GM12878 (cell line): ENCODE measurements at places on chromosomes 5 and 9. TPM values are rescaled to one million over a fixed set of nuclear protein-coding genes. Genes with fewer than 3 reads are reported as not detected.

DNA sequence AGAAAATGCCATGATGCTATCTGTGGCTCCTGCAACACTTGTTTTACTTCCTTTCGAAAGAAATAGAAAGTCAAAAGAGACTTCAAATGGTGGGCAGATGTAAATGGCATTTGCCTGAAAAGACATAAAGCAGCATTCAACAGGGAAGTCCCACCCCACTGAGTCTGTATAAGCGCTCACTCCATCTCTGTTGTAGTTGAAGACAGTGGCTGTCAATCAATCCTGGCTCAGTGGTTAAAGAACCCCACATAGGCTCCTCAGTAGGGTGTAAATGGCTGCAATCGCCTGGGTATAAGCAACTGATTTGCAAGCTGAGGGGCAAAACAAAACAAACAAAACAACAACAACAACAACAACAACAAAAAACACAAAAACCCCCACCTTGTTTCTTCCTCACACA lies 158.7 kb downstream of the EFNA5 start:
- no peak for DNase-seq

GRCh38 chr9:117116084-117116483 lies 298.8 kb downstream of the ASTN2 start:
- DNase-seq = peak; percentile 33

- no peak for DNase-seq
These were observed 63.2 kb upstream of the RPS23 start for GRCh38 chr5:82341325-82341724.

- DNase-seq = no peak
These were observed 255.2 kb downstream of the AUH start for GRCh38 chr9:91106415-91107081.

DNA sequence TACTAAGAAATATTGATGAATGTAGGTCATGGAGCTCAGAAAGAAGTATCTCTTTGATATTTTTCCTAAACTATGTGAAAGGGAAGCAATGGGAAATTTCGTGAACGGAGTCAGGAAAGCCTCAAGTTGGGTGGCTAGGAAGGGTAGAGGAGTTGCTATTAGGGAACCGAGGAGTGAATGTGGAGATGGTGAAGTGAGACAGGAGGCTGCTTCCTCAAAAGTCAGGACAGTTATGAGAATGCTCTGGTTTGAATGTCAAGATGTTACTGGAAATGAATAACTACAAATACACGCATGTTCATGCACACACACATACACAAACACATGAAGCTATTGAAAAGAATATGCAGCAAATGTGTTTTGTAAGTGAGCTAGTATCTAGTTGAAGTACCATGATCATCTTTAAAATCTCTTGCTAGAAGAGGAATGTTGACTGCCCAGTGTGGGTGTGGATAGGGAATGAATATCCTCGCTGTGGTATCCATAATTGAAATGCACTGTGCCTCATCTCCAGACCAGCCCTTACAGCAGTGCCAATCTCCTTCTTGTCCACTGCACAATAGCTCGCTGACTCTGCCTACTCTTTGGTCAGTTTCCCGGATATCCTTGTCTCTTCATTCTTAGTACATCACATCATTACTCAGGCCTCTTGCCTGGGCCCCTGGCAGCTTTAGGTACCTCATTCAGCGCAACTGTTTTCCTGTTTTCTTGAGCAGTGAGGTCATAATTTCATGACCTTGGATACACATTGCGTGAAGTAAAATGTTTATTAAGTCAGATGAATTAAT lies 21.9 kb upstream of the PDCD1LG2 start:
- DNase-seq = no peak

The MYORG gene
- total RNA-seq = 0.21 and 0.36 TPM in 2 replicates

DNA sequence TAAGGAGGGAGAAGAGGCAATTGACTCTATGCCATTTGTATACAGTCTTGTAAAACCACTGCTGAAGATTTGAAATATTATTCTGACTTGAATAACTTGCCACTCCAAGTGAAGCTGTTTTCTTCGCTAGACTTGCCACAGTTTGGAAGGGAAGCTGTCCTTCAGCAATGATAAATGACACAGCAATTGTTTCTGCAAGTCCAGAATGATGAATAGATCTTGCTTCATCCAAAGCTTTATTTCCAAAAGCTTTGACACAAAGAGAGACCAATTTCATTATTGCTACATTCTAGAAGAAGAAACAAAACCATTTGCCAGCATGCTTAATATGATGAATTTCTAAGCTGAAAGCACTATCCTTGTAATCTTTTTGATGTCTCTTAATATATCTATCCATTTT lies 73.7 kb downstream of the ZNF366 start:
- no peak for DNase-seq

The TRPM6 gene
- 0.05 and 0.24 TPM in 2 replicates for total RNA-seq

The PRLR gene
- total RNA-seq = 0.64 and 0.88 TPM in 2 replicates

GRCh38 chr5:98415663-98416062 lies 357.8 kb upstream of the RGMB start:
- DNase-seq = no peak

DNA sequence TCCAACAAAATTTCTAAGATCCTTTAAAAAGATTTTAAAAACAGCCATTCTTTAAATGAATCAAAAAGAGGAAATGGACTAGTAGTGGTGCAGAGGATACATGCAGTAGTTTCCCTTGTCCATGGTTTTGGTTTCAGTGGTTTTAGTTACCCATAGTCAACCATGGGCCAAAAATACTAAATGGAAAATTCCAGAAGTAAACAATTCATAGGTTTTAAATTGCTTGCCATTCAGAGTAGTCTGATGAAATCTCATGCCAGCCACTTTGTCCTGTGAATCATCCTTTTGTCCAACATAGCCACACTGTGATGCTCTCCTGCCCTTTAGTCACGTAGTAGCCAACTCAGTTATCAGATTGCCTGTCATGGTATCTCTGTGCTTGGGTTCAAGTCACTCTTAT lies 286.1 kb downstream of the ANXA1 start:
- DNase-seq = no peak

- DNase-seq = no peak
These were observed 726.0 kb downstream of the DNAH5 start for GRCh38 chr5:13218518-13218917.

DNA sequence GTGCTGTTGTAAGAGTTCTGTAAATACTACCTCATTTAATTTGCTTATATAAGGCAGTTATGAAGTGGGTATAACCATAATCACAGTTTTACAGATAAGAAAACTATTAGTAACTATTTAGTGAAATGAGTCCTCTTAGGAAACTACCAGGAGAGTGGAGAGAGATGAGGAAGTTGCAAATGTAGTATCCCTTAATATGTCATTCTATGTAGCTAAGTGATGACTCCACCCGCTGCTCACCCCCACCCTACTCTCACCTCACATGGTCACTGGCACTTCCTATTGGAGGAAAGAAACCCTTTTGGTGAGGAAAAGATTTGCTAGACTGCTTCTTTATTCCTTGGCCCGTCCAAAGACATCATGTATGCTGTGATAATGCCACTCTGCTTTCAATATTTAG lies 241.8 kb upstream of the SLC24A2 start:
- no peak for DNase-seq

The SLC6A19 gene
- total RNA-seq = 0.03 TPM in 1 of 2 replicates, not detected in the other

DNA sequence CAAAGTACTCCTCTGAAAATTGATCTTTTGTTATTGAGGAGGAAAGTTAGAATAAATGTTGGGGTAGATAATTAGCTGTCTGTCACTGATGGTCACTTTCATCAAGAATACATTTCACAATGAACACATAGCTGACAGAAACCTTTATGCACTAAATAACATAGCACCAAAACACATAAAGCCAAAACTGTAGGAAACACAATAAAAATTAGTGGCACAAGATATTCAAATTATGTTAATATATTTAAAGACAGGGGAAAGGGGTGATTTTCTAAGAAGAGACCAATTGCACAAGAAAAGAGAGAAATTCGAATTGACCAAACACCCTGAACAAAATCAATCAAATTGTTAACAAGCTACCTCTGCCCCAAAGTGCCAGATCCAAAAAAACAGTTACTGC lies 89.7 kb downstream of the AK8 start:
- no peak for DNase-seq

The MGAT1 gene
- total RNA-seq = 76.4 and 82.3 TPM in 2 replicates

GRCh38 chr9:88184976-88185375 lies 46.7 kb upstream of the SPATA31C2 start:
- DNase-seq = no peak

DNA sequence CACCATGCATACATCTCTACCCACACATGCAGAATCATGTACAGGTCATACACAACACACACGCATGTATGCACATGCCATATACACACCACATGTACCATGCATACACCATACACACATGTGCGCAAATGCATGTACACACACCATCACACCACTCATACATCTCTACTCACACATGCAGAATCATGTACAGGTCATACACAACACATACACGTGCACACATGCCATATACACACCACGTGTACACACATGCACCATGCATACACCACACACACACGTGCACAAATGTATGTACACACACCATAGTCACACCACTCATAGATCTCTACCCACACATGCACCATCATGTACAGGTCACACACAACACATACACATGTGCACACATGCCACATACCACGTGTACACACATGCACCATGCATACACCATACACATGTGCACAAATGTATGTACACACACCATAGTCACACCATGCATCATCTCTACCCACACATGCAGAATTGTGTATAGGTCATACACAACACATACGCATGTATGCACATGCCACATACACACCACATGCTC lies 14.0 kb downstream of the GRIN1 start:
- no peak for DNase-seq

The EMB gene
- 48.2 and 48.9 TPM in 2 replicates for total RNA-seq

GRCh38 chr9:37509536-37509935 lies 23.8 kb downstream of the POLR1E start:
- no peak for DNase-seq

DNA sequence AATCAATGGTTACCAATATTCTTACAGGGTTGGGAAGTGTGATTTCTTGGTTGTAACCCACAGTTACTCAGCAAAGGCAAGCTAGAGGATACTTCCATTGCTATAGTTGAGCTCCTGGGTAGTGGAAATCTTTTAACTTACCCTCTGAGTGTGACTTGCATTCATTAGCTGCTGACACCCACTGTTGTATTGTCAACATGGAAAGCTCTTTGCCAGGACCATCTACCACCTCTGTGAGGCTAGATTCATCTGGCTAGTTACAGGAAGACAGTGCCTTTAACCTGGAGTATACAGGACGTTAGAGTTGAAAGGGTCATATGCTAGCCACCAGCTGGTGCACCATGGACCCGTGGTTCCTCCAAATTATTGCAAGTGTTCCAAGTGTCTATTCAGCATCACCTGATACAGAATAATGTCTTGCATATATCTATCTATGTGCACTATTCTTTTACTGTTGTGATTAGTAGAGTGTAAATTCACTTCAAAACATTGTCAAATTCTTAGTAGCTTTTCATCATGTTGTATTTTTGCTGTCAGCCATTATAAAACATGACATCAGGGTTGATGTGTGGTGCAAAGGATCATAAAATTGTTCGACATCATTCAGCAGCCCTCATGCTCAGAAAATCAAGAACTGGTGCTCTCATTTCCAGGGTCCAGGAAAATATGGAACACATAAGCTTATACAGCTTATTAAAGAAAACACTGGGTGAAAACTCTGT lies 239.0 kb downstream of the PJA2 start:
- DNase-seq = no peak

DNA sequence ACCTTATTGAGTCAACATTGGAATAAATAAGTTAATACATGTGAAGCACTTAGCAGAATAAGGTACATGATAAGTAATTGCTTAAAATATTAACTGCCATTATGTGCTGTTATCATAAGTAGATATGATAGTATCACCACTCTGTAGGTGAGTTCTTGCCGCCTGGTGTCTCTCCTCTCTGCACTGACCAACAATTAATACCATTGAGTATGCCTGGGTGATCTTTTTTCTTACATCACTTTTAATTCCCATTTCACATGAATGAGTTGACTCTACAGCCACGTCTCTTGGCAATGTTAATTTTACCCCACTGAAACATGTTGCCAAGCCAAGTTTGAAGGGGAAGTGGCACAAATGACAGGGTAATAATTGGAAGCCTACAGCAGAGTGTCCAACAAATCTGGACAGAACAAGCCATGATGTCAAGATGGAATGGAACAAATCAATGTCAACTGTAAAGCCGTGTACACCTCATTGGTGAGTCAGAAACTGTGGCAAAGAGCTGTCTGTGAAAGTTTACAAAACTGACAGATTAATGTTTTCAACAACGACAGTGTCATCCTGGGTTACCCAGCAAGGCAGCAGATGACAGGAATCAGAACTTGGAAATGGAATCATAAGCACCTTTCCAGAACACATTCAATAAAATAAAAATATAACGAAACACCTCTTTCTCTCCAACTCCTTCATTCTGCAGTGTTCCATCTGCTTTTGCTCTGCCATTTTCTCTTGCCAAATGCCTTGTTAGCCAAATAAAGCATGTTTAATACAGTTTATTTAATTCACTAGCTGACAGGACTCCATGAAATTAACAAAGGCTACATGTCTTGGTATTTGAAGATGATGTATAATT lies 330.9 kb downstream of the CTNND2 start:
- no peak for DNase-seq

- DNase-seq = no peak
These were observed 132.0 kb upstream of the SV2C start for GRCh38 chr5:75951158-75951557.

- DNase-seq = no peak
These were observed 38.6 kb downstream of the CAPSL start for GRCh38 chr5:35899800-35900199.

DNA sequence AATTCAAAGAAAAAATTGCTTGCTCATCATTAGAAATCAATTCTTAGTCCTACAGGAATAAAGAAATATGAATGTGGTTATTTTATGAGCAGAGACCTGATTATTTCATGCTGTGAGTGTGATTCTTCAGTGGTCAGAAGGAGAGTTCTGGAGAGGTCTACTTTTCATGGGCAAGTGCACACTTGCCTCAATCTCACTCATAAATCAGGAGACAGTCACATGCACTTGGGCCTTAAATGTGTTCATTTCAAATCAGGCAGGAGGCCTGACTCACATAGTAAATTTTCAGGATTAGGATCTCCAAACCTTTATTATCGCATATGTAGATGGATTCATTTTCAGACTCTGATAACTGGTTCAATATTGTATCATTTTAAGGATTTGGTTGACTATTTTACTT lies 323.2 kb upstream of the CCNH start:
- DNase-seq = no peak

DNA sequence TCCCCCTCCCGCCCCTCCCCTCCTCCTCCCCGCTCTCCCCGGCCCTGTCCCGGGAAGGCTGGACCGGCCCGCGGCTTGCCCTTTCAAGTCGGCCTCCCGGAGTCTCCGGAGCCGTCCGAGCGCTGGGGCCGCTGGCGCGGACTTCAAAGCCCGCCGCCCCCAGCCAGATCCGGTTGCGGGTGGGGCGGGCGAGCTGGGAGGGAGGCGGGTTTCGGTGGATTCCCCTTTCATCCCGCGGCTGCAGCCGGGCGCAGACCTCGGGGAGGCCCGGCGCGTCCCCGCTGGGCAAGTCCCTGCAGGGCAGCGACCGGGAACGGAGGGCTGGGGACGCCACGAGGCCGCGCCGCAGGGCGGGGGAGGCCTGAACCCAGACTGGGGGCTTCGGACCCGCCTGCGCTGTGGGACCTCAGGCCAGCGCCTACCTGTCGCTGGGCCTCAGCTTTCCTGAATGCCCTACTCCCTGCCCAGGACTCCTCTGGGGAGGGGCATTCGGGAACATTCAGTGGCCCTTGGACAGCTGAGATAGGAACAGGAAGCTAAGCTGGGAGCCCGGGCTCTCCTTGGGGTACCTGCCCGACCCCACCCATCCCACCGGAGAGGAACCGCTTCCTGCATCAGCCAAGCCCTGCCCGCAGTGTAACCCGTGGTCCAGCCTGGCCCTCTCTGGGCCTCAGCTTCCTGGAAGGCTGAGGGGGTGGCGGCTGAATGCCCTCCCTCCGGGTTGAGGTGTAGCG lies 23.4 kb downstream of the C9orf50 start:
- no peak for DNase-seq
